ENCODE measurements at places on chromosomes 5 and 9.
A peak's percentile ranks its signal among the peaks of the same experiment; 100 is the strongest.

- H3K36me3 ChIP-seq, result no peaks in the 10 kb centered on the region
- peak overlapping the region; percentile 70 for H3K4me3 ChIP-seq
- DNase-seq, result peak; percentile 44
- peaks cover 6% of the 10 kb centered on the region for H3K27me3 ChIP-seq
These were observed 11.0 kb upstream of the EXOSC2 start for GRCh38 chr9:130682421-130683121.

DNA sequence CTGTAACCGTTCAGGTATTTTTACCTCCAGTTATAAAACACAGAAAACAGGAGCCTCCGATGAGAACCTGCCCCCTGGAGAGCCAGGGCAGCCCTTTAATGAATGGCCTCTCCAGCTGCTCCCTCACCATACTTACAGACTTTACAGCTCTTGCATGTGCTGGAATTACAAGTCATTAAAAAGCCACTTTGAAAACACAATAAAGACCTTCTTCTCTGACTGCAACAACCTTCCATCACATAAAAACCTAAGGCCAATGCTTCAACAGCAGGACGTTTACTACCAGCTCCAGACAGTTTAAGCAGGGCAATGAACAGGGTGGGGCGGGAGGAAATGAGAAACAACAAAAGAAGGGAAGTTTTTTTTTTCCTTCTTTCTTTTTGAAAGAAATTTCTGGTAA is 213.8 kb downstream of the MLLT3 start:
- no peaks in the 10 kb centered on the region for H3K27me3 ChIP-seq
- H3K4me1 ChIP-seq, result peaks cover 9% of the 10 kb centered on the region
- no peak for DNase-seq
- H3K27ac ChIP-seq, result no peak overlapping the region

- no peaks in the 10 kb centered on the region for H3K27me3 ChIP-seq
- H3K27ac ChIP-seq, result no peak overlapping the region
- no peak overlapping the region for H3K4me3 ChIP-seq
- no peak for DNase-seq
These were observed 202.2 kb upstream of the DMRTA1 start for GRCh38 chr9:22244139-22245011.

GRCh38 chr9:83431101-83432060 is 106.8 kb downstream of the FRMD3 start:
- DNase-seq, result no peak
- no peaks in the 10 kb centered on the region for H3K4me1 ChIP-seq
- H3K36me3 ChIP-seq, result no peaks in the 10 kb centered on the region
- H3K4me3 ChIP-seq, result no peak overlapping the region
- no peak overlapping the region for H3K27ac ChIP-seq

- peak; percentile 59 for DNase-seq
- no peaks in the 10 kb centered on the region for H3K36me3 ChIP-seq
- H3K4me3 ChIP-seq, result no peak overlapping the region
These were observed 404.0 kb downstream of the EBF1 start for GRCh38 chr5:158695595-158696330.

GRCh38 chr5:165242646-165243045 is 1737.2 kb downstream of the MAT2B start:
- DNase-seq, result no peak
- no peak overlapping the region for H3K27ac ChIP-seq
- no peaks in the 10 kb centered on the region for H3K36me3 ChIP-seq
- no peak overlapping the region for H3K4me3 ChIP-seq
- no peaks in the 10 kb centered on the region for H3K27me3 ChIP-seq

DNA sequence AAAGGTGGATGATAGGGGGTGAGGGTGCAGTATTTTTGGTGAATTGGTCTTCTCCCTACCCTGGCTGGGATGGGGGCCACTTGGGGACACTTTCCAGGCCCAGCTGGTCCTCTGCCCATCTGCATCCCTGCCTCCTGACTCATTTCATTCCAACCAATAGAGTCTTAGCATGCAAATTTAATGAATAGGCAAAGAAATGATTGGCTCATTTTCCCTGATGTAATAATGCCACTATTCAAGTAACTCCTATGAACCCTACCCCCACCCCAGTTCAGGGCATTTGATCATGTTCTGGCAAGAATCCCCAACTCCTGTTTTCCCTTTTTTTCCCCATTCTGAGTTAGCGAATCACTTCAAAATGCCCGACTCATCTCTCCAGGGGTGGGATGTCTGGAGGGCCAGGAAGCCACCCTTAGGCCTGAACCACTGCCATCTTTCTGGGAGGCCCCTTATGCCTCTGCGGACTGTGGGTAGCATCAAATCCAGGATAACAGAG is 56.7 kb downstream of the PCDH1 start:
- peaks cover 9% of the 10 kb centered on the region for H3K27me3 ChIP-seq
- no peaks in the 10 kb centered on the region for H3K36me3 ChIP-seq
- H3K4me3 ChIP-seq, result no peak overlapping the region
- H3K27ac ChIP-seq, result no peak overlapping the region
- DNase-seq, result no peak

GRCh38 chr5:169494941-169495548 is 88.5 kb upstream of the SPDL1 start:
- H3K36me3 ChIP-seq, result no peaks in the 10 kb centered on the region
- H3K4me3 ChIP-seq, result no peak overlapping the region
- no peak overlapping the region for H3K27ac ChIP-seq
- no peak for DNase-seq
- H3K27me3 ChIP-seq, result peaks cover 5% of the 10 kb centered on the region

DNA sequence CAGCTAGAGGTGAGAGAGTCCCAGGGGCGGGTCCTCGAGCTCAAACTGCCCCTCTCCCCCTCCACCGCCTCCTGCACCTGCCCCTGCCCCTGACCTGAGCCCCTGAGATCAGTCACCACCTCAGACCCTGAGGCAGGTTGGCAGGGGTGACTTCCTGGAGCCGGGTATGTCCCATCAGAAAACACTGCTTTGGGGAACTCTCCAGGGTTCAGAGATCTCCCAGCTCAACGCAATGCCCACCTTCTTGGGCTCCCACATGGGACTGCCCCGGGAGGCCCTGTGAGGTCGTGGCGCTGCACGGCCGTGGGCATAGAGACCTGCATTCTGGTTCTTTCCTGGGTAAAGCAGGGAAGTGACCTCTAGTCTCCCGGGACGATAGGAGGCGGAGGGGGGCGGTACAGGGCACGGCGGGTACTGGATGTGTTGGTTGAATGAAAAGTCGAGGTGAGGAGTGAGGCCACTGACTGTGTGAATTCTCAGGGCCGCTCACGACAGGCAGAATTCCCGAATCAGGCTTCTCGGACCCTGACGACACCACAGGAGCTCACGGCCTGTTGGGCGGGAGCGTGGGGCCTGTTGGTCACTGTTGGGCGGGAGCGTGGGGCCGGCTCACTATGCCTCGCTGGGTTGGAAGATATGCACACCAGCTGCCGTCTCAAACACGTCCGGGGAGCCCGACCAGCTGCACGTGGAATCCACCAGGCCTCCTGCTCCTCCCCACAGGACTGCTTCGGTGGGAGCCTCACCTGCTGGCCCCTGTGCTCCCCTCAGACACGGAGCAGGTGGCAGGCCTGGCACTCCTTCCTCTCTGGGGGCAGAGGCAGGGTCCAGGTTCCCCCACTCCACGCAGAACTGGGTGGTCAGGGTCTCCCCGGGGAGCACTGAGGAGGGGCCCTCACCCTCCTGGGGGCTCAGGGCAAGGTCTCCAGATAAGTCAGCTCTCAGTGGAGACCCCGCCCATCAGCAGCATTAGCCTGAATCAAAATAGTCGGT is 178.0 kb upstream of the PPP1R26 start:
- H3K27ac ChIP-seq, result no peak overlapping the region
- no peak overlapping the region for H3K4me3 ChIP-seq
- H3K27me3 ChIP-seq, result peaks cover 4% of the 10 kb centered on the region
- no peak for DNase-seq
- no peaks in the 10 kb centered on the region for H3K36me3 ChIP-seq

- H3K27ac ChIP-seq, result no peak overlapping the region
- H3K4me1 ChIP-seq, result no peaks in the 10 kb centered on the region
- H3K4me3 ChIP-seq, result no peak overlapping the region
- no peaks in the 10 kb centered on the region for H3K36me3 ChIP-seq
These were observed 143.4 kb upstream of the ZNF608 start for GRCh38 chr5:124889850-124890249.

DNA sequence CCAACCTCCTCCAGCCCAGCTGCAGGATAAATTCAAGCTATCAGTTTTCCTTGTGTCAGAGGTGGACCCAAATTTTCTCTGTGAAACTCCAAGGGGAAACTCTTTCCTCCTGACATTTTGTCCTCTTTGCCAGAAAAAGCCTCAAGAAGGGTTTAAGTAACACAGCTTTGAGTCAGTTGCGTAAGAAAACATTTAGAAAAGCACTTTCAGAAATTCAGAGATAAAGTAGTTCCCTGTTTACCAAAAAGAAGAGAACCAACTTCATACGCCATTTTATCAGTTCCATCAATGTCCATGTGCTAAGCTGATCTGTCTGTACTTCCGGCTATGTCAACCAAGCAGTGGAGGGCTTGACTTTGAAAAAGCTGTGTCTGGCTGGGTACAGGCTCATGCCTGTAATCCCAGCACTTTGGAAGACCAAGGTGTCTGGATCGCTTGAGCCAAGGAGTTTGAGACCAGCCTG is 19.9 kb upstream of the SUSD1 start:
- H3K36me3 ChIP-seq, result no peaks in the 10 kb centered on the region
- no peaks in the 10 kb centered on the region for H3K27me3 ChIP-seq
- no peaks in the 10 kb centered on the region for H3K4me1 ChIP-seq
- DNase-seq, result no peak

- no peaks in the 10 kb centered on the region for H3K4me1 ChIP-seq
- no peak overlapping the region for H3K4me3 ChIP-seq
- H3K36me3 ChIP-seq, result no peaks in the 10 kb centered on the region
- no peak overlapping the region for H3K27ac ChIP-seq
These were observed 466.2 kb downstream of the ENC1 start for GRCh38 chr5:74174366-74174765.

Data from CD4-positive, alpha-beta T cell (primary cell).